Fibroblast of lung (primary cell): ENCODE measurements at places on chromosomes 5 and 9.

- peak; percentile 77 for DNase-seq
These were observed 645 bp downstream of the SAP30L start for GRCh38 chr5:154446195-154447088.

- peak; percentile 25 for DNase-seq
These were observed 145.7 kb downstream of the IRX1 start for GRCh38 chr5:3741374-3741770.

DNA sequence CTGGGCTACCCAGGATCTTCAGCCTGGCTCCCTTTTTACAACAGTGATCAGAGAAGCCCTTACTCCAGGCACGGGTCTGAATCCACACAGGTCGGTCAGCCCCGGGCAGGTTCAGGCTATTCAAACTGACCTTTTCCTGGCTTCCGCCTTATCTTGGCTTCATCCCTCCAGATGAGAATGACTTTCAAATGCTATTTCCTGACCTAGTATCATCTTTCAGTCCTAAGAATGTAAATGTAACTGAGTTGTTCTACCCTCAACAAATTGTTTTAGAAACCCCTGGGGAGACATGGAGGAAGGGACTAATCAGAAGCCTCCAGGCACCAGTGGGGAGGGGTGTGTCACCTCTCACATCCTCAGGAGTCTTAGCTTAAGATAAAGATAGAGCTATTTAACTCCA, 213.2 kb downstream of the EPB41L4A start:
- no peak for DNase-seq

DNA sequence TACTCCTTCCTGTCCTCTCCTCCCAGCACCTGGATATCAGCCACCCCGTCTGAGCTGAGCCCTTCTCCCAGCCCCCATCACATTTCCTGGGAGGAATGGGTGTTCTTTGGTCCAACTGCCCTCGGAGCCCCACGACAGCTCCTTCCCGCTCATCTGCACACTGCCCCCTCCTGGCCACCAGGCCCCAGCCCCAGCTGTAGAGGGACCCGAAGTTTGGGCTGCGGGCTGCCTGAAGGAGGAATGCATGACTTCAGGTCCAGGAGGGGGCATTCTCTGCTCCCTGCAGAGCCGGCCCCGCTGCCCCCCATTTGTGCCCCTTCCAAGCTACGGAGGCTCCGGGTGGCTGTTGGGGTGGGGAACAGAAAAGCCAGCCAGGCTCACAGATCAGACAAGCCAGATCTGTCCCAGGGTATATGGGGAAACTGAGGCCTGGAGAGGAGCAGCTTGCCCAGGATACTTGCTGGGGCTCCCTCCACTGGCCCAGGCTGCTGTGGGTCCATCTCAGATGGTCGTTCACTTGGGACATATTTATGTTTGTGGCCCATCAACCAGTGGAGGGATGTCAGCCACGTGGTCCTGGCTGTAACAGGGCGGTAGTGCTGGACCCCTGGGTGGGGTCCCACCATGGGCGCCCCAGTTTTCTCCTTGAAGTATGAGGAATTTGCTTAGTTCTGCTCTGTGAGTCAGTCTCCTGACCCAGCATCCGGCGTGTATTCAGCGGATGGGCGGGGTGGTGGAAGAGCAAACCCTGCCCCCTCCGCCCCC, 33.1 kb downstream of the DAB2IP start:
- no peak for DNase-seq

DNA sequence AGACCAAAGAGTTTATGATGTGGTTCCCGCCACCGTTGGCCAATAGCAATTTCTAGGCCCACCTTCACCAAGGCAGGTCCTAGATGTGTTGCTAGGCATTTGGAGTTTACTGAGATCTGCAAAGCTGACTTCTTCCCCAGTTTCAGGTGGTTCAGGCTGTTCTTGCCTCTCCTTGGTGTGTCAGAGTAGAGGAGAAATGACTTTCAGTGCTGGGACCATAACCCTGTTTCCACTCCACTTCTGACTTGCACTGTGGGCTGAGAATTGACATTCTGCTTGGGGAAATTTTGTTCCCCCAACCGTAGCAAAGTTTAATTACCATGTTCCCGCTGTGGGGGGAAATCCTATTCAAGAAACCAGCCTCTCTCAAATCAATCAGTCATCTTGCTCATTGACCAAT, 128.0 kb upstream of the GABRP start:
- DNase-seq: no peak

- peak; percentile 19 for DNase-seq
These were observed 36.5 kb upstream of the RAD23B start for GRCh38 chr9:107246259-107247254.

- no peak for DNase-seq
These were observed 606.8 kb downstream of the RAB3C start for GRCh38 chr5:59189472-59190244.
